ENCODE measurements at places on chromosomes 1 and 21.

DNA sequence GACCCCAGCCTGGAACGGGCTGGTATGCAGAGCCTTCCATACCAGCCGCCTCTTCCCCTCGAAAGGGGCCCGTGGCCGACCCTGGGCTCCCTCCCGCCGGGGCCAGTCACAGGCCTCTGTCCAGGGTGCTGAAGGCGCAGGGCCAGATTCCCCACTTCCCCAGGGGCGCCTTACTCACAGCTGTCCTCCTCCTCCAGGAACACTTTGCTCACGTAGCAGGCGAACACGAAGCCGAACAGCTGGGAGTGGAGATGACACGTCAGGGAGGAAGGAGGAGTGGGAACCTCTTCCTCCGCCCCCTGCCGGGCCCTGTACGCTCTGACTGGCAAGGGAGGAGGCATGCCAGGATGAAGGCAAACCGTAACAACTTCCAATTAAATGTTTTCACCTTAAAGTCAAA, 57.3 kb downstream of the NKAIN1 start:
- peak; percentile 19 for DNase-seq

- DNase-seq: no peak
These were observed 33.3 kb upstream of the ERO1B start for GRCh38 chr1:236315092-236315491.

DNA sequence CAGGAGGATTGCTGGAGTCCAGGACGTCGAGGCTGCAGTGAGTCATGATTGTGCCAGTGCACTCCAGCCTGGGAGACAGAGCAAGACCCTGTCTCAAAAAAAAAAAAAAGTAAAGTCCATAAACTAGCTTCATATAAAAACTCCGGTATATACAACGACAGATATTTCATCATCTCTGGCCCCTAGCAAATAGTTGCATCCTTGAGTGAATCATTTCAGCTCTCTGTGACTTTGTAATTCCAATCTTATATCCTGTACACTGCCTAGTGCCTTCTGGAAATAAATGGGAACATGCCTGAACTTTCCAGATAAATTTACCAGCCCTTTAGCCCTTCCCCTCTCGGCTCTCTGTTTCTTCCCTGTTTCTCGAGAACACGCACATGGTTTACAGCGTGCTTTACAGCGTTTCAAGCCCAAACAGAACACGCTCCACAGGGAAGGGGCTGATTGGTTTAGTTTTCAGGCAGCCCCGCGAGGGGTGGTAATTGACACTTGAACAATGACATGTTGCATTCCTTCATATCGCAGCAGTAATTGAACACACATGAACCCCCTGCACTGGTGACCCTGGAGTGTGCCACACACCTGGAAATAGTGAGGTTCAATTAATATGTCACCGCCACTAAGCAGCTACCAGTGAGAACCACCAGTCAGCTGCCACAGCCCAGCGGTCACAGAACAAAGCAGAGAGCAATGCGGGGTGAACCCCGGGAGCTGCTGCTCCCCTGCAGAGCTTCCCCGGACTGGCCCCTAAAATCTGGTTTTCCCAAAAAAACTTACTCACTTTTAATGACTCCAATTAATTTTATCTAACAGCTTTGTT, 35.7 kb upstream of the SIM2 start:
- DNase-seq: no peak

DNA sequence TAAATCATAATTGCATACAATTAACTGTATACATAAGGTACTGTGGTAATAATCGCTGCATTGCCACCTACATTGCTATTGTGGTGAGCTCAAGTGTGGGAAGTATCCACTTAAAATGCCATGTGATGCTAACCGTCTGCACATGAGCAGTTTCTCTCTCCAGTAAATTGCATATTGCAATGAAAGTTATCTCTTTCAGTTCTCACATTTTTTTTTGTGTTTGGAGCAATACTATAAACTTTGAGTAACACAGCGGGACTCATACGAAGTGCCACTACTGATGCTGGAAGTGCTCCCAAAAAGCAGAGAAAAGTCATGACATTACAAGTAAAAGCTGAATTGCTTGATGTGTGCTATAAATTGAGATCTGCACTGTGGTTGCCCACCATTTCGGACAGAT, 38.5 kb downstream of the DISC1 start:
- DNase-seq: no peak

GRCh38 chr1:54583871-54584270, 35.8 kb downstream of the ACOT11 start:
- DNase-seq: no peak

- no peak for DNase-seq
These were observed 118.3 kb downstream of the TGFB2 start for GRCh38 chr1:218463194-218464156.

DNA sequence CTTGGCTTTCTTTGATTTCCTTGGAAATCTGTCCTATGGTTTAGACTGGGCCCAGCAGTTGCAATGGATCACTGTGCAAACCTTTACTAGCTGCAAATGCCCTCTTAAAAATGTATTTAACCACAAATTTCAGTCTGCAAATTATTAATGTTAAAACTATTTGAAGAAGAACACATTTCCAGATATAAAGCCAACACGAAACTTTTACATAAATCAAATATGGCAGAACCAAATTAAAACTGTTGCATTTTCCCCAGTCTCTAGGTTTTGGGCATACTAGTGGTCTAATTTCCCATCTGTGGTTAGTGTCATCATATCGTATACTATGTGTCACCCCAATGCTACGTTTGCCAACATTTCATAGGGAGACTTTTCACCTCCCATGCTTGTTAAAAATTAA, 52.3 kb downstream of the HMCN1 start:
- no peak for DNase-seq

DNA sequence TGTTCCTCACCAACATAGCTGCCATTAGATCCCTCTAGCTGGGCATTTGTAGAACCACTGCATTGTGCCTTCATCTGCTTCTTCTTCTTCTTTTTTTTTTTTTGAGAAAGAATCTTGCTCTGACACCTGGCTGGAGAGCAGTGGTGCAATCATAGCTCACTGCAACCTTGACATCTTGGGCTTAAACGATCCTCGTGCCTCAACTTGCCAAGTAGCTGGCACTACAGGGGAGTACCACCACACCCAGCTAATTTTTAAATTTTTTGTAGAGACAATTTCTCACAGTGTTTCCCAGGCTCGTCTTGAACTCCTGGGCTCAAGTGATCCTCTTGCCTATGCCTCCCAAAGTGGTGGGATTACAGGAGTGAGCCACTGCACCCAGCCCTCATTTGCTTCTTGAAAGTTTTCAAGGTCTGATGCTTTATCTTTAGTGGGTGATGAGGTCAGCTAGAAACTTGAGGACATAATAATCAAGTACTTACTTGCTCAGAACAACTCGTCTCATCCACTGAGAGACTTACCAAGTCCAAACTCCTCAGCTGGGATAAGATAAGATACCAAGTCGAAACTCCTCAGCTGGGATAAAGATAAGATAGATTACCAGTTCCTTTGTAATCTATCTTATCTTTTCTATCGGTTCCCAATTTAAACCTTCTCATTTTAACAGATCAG, 71.5 kb downstream of the MACF1 start:
- DNase-seq: no peak

DNA sequence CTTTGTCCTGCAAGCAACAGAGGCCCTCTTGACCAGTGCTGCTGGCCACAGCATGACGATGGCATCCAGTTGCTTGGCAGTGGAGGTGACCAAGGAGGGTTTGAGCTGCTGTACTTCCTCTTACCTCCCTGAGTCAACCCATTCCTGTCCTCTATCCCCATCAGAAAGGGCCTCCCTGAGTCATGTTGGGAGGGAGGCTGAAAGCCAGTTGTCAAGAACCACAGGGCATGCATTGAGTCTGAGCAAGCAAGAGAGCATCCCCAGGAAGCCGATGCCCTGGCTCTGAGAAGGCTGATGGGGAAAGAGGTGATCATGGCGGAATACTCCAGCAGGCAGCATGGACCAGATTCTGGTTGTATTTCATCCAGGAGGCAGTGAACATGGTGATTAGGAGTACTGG, 69.6 kb downstream of the LACTBL1 start:
- no peak for DNase-seq

Measured in activated T-helper 1 cell treated with anti-CD3 and anti-CD28 coated beads, Interleukin-2, amount 50 U/mL, for 16 hours (primary cell).